COR-L47 (cell line): ENCODE measurements at places on chromosomes 4 and X.

DNA sequence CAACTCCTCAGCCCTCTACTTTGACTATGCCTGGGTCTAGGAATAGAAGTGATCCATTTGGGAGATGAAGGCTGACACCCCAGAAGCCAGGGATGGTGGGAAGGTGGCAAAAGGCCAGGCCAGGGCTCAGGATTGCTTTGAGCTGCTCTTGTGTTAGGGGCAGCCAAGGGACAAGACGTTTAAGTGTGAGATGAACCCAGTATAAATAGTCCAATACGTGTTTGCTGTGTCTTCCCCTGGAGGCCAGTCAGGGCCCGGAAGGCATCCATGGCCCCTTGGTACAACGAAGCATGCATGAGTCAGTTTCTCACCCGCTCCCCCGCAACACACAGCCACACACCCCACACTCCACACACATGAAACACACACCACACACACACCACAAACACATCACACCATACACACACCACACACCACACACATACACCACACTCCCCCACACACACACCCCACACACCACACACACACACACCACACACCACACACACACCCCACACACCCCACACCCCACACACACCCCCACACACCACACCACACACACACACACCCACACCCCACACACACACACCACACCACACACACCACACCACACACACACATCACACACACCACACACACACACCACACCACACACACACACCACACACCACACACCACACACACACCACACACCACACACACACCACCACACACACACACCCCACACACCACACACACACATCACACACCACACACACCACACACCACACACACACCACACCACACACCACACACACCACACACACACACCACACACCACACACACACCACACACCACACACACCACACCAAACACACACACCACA lies 5.1 kb downstream of the STARD8 start:
- no peak for DNase-seq

DNA sequence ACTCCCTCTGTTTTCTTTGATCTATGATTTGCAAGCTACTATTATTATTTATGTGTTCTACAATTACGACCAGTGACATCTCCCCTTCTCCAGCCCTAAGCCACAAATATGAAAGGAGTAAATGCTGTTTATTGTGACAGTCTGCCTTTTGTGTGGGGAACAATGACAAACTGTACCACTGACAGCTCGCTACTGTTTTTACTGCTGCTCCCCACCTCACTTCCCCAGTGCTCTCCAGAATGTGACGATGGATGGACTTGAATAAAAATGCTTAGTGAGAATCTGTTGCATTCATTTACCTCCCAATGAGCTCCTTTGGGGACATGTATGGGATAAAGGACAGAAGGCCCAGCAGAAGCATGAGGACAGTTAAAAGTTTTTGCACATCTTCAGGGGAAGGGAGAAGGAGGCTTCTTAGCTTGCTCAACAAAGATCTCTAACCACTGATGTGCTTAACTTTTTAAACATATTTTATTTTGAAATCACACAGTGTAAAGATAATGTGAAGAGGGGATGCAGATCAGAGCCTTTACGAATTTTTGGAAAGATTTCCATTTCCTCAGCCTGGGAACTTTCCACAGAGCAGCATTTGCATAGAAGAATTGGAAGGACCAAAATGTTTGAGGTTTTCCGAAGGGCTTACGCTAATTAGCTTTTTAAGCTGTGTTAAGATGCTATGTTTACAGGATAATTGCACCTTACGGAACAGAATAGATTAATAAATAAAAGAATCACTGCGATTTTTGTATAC lies 485.1 kb upstream of the TENM3 start:
- DNase-seq: peak; percentile 49

GRCh38 chr4:55143858-55144257 lies 18.5 kb upstream of the KDR start:
- DNase-seq: no peak

GRCh38 chr4:42655921-42656678 lies 805 bp downstream of the ATP8A1 start:
- no peak for DNase-seq

- no peak for DNase-seq
These were observed 72.4 kb upstream of the UCP1 start for GRCh38 chr4:140641105-140641555.

- no peak for DNase-seq
These were observed 81.3 kb upstream of the TSPAN5 start for GRCh38 chr4:98739751-98740150.

DNA sequence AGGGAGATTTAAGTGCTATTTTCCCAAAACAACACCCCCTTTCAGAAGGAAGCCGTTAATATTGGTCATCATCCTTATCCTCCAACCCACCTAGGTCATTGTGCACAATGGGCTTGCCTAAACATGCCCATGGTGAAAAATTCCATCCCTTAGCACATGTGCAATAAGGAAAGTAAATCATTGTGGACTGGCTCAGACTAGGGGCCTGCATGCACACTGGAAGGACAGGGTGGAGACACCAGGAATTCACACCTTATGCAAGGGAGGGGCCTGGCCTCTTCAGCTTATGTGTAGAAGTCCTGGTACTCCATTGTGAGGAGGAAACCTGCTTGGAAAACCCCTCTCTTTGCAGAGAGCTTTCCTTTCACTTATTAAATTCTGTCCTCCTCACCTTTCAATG lies 311.4 kb upstream of the NDST4 start:
- no peak for DNase-seq

- DNase-seq: no peak
These were observed 48.3 kb downstream of the PDK3 start for GRCh38 chrX:24513416-24513815.

GRCh38 chr4:103497692-103498091 lies 222.1 kb downstream of the TACR3 start:
- no peak for DNase-seq

GRCh38 chr4:161893566-161893965 lies 270.2 kb downstream of the FSTL5 start:
- no peak for DNase-seq

- no peak for DNase-seq
These were observed 57.8 kb downstream of the HEPH start for GRCh38 chrX:66221856-66222255.

DNA sequence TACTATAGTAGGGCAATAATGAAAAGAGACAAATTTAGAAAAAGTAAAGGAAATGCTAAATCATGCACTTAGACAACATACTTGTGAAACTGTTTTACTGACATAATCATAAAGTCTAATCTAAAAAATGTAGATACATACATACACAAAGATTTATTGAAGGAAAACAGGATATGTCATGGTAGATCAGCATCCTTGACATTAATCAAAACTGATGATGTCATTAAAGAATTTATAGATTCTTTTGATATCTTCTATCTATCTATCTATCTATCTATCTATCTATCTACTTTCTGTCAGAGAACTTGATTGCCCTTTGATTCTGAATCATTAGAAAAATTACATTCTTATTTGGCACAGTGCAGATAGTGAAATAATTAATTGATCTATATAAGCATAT lies 311.3 kb downstream of the CCSER1 start:
- DNase-seq: no peak

- no peak for DNase-seq
These were observed 229.4 kb upstream of the GATB start for GRCh38 chr4:151990201-151990600.

- peak; percentile 45 for DNase-seq
These were observed 3.0 kb upstream of the CITED1 start for GRCh38 chrX:72308566-72309296.

- peak; percentile 39 for DNase-seq
These were observed 18.2 kb downstream of the PRDM8 start for GRCh38 chr4:80215449-80216052.

DNA sequence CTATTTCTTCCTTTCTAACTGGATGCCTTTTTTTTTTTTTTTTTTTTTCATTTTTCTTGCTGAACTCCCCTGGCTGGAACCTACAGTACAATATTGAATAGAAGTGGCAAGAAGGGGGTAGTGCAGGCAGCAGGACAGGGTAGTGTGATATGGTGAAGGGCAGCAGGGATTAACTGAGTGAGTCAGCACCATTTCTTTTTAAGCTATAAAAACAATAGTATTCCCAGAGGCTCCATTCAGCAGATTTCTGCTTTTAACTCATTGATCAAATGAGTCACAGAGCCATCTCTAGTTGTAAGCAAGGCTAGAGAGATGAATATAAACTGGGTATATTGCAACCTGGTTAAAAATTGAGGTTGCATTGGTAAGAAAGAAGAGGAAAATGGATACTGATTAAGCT lies 53.6 kb upstream of the SETD7 start:
- no peak for DNase-seq

DNA sequence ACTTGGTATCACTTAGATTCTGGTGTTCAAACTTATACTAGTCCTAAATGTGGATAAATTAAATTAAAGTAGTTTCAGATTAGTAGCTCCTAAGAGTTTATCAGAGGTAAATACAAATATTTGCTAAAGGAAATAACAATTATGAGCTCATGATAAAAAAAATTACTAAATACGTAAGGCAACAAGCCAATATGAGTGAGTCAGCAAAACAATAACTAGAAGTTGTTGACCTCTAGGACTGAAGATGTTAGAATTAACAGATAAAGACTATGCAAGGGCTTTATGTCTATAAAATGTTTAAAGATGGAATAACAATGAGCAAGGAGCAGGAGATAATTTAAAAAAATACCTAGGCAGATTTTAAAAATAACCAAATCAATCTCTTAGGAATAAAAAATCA lies 195.8 kb downstream of the CLCN4 start:
- no peak for DNase-seq

DNA sequence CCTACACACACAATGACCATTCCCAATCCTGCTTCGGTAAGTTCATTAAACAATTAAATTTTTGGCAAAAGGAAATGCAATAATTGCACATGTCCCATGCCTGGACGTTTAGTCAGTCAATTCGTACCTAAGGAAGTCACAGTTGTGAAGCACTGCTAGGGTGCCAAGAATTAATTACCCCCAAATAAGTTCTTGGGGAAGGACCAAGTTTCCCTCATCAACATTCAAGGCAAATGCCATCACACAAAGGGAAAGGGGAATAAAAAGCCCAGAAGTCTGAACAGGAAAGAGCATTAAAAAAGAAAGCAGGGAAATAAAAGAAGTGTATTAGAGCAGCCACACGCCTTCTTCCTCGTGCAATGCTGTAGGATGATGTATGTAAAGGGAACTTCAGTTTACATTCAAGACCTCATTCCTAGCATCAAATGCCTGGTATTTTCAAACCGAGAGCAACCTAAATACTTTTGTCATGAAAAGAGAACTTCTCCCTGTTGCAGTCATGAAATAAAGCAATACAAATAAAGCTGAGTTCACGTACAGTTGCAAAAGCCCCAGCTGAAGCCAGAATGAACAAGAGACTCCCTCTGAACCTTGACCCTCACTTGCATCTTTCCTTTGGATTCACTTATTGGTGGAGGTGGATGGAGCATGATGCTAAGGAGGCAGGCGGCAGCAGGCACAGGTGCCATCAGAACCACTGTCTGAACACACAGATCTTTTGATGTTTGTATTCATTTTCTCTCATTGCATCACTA lies 124.0 kb upstream of the PPARGC1A start:
- no peak for DNase-seq

GRCh38 chrX:103949506-103949905 lies 12.9 kb upstream of the TMSB15B start:
- no peak for DNase-seq

GRCh38 chrX:53494436-53494835 lies 60.3 kb upstream of the HSD17B10 start:
- DNase-seq: peak; percentile 31

GRCh38 chrX:136262812-136263315 lies 11.7 kb upstream of the MAP7D3 start:
- DNase-seq: no peak

DNA sequence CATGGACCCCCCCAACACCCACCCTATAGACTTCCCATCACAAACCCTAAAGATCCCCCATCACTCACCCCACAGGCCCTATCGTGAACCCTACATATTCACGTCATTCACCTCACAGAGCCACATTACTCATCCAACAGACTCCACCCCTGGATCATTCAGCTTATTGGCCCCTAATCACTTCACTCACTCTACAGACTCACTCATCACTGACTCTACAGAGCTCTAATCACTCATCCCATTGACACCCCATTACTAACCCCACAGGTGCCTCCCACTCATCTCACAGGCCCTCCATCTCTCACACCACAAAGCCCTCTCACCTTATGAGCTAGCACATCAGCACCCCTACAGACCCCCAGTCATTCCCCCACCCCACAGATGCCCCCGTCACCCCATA lies 6.3 kb upstream of the TBC1D25 start:
- no peak for DNase-seq

DNA sequence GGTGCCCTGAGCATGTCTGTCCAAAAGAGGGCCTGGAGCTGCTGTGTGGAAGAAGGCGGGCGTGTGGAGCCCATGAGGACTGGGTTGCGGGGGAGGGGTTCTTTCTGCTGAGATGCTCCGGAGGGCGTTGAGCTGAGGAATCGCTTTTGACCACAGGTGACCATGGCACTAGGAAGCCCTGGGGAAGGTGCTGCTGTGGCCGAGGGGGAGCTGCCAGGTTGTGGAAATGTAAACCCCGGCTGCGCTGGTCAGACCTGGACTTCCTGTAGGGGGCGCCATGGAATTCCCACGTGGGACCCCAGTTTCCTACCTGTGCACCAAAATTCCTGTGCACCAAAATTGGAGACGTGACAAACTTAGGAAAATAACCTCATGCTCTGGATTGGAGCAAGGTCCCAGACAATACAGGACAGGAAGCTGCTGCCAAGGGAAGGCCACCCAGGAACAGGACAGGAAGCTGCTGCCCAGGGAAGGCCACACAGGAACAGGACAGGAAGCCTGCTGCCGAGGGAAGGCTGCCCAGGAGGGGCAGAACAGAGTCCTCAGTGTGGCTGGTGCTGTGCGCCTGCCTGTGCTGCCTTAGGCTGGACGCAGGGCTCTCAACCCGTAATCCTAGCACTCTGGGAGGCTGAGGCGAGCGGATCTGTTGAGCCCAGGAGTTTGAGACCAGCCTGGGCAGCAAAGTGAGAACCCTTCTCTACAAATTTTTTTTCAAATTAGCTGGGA lies 28.4 kb upstream of the UVSSA start:
- no peak for DNase-seq

GRCh38 chr4:186900984-186901383 lies 177.3 kb upstream of the FAT1 start:
- no peak for DNase-seq

DNA sequence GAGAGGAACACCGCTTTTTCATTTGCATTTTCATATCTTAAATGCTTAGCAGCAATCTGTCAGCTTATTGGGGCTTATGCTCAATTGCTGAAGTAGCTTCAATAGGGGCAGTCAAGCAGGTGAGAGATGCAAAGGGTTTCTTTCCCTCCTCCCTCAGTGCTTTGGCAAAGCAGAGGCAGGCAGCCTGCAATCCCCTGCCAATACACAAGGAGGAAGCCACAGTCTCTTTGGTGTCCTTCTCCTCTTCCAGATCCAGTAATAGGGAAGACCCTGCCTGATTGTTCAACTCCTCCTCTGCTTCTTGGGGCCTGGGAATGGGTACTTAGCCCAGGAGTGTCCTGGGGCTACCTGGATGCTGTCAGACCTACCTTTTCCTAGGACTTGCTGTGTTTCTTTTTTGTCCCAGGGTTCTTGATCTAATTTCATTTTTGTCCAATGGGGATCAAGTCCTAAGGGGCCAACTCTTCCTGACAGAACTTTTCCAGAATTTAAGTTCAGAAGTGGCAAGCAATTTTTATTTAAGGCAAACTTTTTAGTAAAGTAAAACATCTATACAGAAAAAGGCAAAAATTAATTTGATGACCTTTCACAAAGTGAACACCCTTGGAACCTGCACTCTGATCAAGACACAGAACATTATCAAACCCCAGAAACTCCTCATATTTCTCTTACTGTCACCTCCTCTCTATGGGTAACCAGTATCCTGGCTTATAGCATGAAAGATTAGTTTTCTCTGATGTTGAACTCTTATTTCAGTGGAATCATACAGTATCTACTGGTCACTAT lies 260.3 kb downstream of the PPP3CA start:
- no peak for DNase-seq
